ENCODE measurements at places on chromosomes 12 and 14. TPM values are rescaled to one million over a fixed set of nuclear protein-coding genes. Genes with fewer than 3 reads are reported as not detected.

GRCh38 chr12:28253161-28253641 is 62.9 kb downstream of the CCDC91 start:
- no peak overlapping the region for H3K27ac ChIP-seq
- DNase-seq: no peak
- H3K27me3 ChIP-seq: no peaks in the 10 kb centered on the region
- no peak overlapping the region for H3K4me3 ChIP-seq
- no peaks in the 10 kb centered on the region for H3K4me1 ChIP-seq

DNA sequence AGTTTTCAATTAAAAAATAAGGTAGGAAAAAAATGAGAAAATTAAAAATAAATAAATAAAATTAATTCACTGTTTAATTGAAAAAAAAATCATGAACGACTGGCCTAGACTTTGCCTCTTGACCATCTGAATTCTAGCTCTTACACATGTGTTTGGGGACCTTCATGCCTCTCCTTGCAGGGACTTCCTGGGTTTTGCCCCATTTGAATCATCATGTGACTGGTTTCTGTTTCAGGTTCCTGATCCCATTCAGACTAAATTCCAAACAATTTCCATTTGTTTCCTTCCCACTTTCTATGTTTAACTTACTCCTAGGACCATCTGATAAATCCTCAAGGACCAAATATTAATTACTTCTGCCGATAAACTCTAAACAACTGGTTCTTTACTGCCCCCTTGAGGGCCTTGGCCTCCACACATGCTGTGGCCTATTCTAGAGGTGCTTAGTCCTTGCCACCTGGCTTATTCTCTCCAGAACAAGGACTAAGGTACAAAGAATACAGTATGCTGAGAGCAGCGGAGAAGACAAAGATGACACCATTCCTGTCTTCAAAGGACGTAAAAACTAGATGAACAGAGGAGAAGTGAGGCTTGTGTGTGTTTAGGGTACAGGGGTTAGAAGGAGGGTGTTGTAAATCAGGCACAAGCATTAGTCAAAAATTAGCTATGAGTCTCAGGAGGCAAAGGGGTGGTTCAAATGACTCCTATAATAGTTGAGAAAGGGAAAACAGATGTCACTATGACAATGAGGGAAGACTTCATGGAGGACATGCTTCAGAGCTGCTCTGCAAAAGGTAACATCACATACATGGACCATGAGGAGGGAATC is 125.8 kb upstream of the AVPR1A start:
- no peak for DNase-seq
- no peaks in the 10 kb centered on the region for H3K36me3 ChIP-seq
- no peaks in the 10 kb centered on the region for H3K4me1 ChIP-seq
- no peak overlapping the region for H3K4me3 ChIP-seq

GRCh38 chr12:30546121-30546520 is 149.5 kb downstream of the IPO8 start:
- H3K27me3 ChIP-seq: no peaks in the 10 kb centered on the region

GRCh38 chr14:68649476-68650189 is 143.2 kb downstream of the ZFP36L1 start:
- no peak overlapping the region for H3K27ac ChIP-seq
- H3K4me3 ChIP-seq: no peak overlapping the region
- H3K4me1 ChIP-seq: peaks cover 40% of the 10 kb centered on the region
- DNase-seq: no peak
- no peaks in the 10 kb centered on the region for H3K36me3 ChIP-seq
- no peaks in the 10 kb centered on the region for H3K27me3 ChIP-seq

DNA sequence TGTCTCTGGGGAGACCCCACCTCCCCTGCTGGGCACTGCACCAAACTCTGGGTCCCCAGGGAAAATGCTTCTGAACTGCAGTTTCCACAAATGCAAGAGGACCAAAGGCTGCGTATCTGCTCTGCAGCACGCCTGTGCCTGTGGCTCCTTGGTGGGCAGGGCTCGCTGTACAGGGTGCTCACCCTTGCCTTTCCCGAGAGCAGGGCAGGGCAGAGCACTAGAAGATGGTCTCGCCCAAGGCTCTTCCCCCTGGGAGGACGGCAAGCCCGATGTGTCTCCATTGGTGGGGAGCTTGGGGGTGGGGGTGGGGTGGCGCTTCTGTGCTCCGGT is 175.3 kb upstream of the RTL1 start:
- peak; percentile 38 for DNase-seq
- no peaks in the 10 kb centered on the region for H3K36me3 ChIP-seq
- H3K27me3 ChIP-seq: peaks cover 15% of the 10 kb centered on the region

DNA sequence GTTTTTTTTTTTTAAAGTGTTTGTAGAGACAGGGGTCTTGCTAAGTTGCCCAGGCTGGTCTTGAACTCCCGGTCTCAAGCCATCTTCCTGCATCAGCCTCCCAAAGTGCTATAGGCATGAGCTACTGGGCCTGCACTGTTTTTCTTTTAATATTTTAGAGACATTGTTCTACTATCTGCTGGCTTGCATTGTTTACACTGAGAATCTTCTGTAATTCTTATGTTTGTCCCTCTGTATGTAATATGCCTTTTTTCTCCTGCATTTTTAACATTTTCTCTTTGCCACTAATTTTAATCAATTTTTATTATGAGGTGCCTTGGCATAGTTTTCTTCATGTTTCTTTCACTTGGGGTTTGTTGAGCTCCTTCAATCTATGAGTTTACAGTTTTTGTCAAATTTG is 15.4 kb upstream of the BCAT1 start:
- no peak for DNase-seq
- H3K27ac ChIP-seq: no peak overlapping the region
- H3K36me3 ChIP-seq: no peaks in the 10 kb centered on the region
- no peaks in the 10 kb centered on the region for H3K4me1 ChIP-seq

DNA sequence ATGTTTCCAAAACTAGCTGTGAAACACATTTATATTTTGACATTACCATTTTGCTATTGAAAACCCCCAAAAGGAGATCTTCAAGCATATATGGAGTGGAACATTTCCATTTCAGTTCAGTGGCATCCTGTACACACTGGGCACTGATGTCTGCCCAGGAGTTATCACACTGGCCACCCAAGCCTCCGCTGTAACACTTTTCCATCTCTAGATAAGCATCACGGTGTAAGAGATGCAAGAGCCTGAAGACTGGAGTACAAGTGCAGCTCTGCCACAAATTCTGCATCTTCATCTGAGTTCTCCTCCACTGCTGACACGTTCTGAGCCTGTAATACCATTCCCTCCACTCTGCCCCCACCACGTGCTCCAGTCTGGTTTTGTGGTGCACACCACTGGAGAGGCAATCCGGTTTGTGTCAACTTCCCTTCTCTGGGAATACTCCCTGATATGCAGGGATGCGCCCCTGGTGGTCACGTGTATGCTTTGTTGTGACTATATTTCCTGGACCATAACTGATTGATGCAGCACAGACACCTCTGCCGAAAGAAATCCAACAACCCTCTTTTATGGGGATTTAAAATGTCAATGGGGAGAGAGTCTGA is 12.7 kb downstream of the SPTLC2 start:
- H3K4me1 ChIP-seq: no peaks in the 10 kb centered on the region
- DNase-seq: no peak
- no peak overlapping the region for H3K4me3 ChIP-seq
- no peaks in the 10 kb centered on the region for H3K36me3 ChIP-seq
- H3K27ac ChIP-seq: no peak overlapping the region

DNA sequence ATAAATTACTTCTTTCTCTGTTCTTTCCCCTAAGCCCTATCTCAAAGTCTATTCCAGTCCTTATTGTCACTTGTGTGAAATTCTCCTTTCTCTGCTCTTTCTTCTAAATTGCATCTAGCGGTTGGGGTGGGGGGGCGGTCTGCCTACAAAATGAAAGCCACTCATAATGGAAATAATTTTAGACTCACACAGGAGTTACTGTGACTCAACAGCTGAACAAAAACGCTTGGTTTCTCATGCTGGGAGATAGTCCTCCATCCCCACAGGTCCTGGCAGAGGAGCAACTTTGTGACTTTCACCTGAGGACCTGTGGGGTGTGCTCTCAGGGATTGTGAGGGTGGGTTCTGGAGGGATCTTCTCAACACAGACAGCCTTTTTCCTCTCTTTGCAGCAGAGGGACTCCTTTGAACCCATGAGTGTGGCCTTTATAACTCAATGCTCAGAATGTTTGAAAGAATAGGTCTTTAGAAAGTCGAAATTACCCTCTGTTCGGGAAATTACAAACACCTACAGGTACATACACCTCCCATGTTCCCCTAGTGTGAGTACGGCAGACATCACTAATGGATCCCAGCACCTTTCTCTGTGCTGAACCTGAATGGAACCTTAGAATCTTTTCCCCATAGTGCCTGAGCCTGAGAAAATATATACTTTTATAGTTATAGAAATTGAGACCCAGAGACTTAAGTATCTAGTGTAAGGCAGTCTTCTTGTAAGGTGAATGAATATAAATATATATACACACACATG is 109.7 kb downstream of the CHST11 start:
- no peaks in the 10 kb centered on the region for H3K27me3 ChIP-seq
- no peak for DNase-seq
- H3K27ac ChIP-seq: no peak overlapping the region
- H3K4me3 ChIP-seq: no peak overlapping the region

GRCh38 chr12:57235017-57235727 is 5.7 kb downstream of the SHMT2 start:
- peak overlapping the region; percentile 41 for H3K27ac ChIP-seq
- H3K36me3 ChIP-seq: peaks cover 29% of the 10 kb centered on the region
- DNase-seq: no peak

DNA sequence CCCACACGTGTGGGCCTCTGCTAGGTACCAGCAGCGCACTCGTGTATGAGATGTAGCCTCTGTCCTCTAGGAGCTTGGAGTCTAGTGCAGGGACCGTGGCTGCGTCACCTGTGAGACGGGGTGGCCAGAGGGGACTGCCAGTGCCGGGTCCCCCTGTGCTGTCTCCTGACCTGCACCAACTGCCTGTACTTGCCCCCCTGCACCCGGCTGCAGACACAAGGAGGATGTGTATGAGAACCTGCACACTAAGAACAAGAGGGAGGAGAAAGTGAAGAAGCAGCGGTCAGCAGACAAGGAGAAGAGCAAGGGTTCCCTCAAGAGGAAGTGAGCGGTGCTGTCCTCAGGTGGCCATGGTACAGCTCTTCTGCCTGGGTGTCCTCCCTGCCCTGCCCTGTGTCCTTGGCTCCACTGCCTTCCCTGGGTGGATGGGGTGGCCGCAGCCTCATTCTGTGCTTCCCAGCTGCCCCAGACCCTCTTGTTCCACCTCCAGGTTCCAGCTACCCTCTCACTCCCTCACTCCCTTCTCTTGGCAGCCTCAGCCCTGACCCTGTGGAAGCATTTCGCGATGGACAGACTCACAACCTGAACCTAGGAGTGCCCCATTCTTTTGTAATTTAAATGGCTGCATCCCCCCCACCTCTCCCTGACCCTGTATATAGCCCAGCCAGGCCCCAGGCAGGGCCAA is 9.6 kb downstream of the PTPN6 start:
- DNase-seq: no peak
- H3K4me1 ChIP-seq: peaks cover 51% of the 10 kb centered on the region
- H3K4me3 ChIP-seq: no peak overlapping the region

- H3K4me1 ChIP-seq: peaks cover 10% of the 10 kb centered on the region
- no peaks in the 10 kb centered on the region for H3K36me3 ChIP-seq
- no peak overlapping the region for H3K27ac ChIP-seq
- no peak for DNase-seq
These were observed 8.8 kb upstream of the ADGRD1 start for GRCh38 chr12:130944878-130945277.

GRCh38 chr12:110199339-110200123 is 75.4 kb downstream of the IFT81 start:
- no peak for DNase-seq
- H3K4me1 ChIP-seq: no peaks in the 10 kb centered on the region
- no peak overlapping the region for H3K4me3 ChIP-seq
- H3K36me3 ChIP-seq: peaks cover 10% of the 10 kb centered on the region

DNA sequence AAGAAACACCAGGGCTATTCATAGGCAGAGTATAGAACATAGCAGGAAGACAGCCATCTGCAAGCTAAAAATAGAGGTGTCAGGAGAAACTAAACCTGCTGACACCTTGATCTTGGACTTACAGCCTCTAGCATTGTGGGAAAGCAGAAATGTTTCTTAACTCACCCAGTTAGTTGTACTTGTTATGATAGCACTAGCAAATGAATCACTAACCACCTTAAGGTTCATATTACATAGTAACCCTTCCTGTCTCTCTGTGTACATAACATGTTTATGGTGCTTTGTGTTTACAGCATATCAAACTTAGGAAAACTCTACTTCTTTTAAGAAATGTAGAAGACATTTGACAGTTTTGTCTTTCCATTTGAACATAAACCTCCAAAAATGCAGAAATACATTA is 1031.3 kb downstream of the FSCB start:
- H3K27me3 ChIP-seq: no peaks in the 10 kb centered on the region
- H3K4me1 ChIP-seq: no peaks in the 10 kb centered on the region

- H3K27ac ChIP-seq: no peak overlapping the region
- H3K4me1 ChIP-seq: no peaks in the 10 kb centered on the region
- peak; percentile 86 for DNase-seq
- H3K4me3 ChIP-seq: no peak overlapping the region
- H3K36me3 ChIP-seq: peaks cover 5% of the 10 kb centered on the region
These were observed 21.2 kb upstream of the ZNF740 start for GRCh38 chr12:53159195-53159839.

- no peak overlapping the region for H3K4me3 ChIP-seq
- no peaks in the 10 kb centered on the region for H3K27me3 ChIP-seq
- no peaks in the 10 kb centered on the region for H3K4me1 ChIP-seq
- no peaks in the 10 kb centered on the region for H3K36me3 ChIP-seq
- DNase-seq: no peak
- no peak overlapping the region for H3K27ac ChIP-seq
These were observed 275.2 kb downstream of the RAD51B start for GRCh38 chr14:68094752-68095151.

- H3K36me3 ChIP-seq: no peaks in the 10 kb centered on the region
- no peaks in the 10 kb centered on the region for H3K4me1 ChIP-seq
- H3K27ac ChIP-seq: no peak overlapping the region
- no peak for DNase-seq
- H3K27me3 ChIP-seq: no peaks in the 10 kb centered on the region
These were observed 194.9 kb downstream of the ADAMTS20 start for GRCh38 chr12:43357141-43357540.

DNA sequence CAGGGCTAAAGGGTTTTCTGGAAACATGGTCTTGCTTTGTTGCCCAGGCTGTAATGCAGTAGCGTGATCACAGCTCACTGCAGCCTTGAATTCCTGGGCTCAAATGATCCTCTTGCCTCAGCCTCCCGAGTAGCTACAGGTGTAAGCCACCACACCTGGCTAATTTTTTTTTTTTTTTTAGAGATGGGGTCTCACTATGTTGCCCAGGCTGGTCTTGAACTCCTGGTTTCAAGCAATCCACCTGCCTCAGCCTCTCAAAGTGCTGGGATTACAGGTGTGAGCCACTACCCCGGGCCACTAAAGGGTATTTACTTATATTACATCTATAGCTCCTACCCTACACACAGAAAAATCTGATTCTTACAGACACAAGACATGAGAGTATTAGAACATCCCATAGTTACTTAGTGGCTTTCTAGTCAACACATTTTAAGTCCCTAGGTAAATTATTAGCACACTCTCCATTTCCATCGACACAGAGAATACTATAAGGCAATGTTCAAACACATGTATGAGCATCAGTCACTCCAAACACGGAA is 6.2 kb upstream of the DCAF11 start:
- no peaks in the 10 kb centered on the region for H3K4me1 ChIP-seq
- no peak overlapping the region for H3K4me3 ChIP-seq
- H3K27ac ChIP-seq: no peak overlapping the region
- no peaks in the 10 kb centered on the region for H3K36me3 ChIP-seq

Gene CACNA2D4
- total RNA-seq: 1.6 TPM

Gene ANO2
- 2.8 TPM for total RNA-seq

Gene NPAS3
- total RNA-seq: 1.3 TPM

Gene DIABLO
- 55.0 TPM for total RNA-seq

Gene KCNC2
- total RNA-seq: not detected

Gene KLRC2
- total RNA-seq: not detected

Gene PRKCH
- 24.9 TPM for total RNA-seq

Gene AKAP3
- total RNA-seq: 0.79 TPM
